T-helper 2 cell treated with Interferon-gamma antibody and Interleukin-4, amounts not matched to agents 5 μg/mL and 100 μg/mL, for 36 hours (primary cell): ENCODE measurements at places on chromosomes 5 and 9.

DNA sequence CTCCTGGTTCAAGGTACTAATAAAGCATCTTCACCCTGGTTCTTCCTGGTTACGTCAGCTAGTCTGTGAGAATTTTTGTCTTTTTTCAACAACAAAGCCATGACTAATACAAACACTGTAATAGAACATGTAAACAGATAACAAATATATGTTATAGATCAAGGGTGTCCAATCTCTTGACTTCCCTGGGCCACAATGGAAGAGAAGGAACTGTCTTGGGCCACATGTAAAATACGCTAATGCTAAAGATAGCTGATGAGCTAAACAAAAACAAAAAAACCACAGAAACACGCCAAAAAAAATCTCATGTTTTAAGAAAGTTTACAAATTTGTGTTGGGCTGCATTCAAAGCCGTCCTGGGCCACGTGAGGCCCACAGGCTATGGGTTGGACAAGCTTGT is 124.5 kb upstream of the GNA14 start:
- H3K27ac ChIP-seq, result no peak overlapping the region
- no peak overlapping the region for H3K4me3 ChIP-seq
- no peak for DNase-seq
- no peaks in the 10 kb centered on the region for H3K27me3 ChIP-seq
- H3K4me1 ChIP-seq, result peaks cover 1% of the 10 kb centered on the region

GRCh38 chr5:60256546-60256945 is 363.0 kb upstream of the PDE4D start:
- H3K4me3 ChIP-seq, result no peak overlapping the region
- no peak for DNase-seq
- no peaks in the 10 kb centered on the region for H3K36me3 ChIP-seq
- no peak overlapping the region for H3K27ac ChIP-seq

GRCh38 chr9:133682818-133683585 is 46.8 kb downstream of the DBH start:
- no peaks in the 10 kb centered on the region for H3K36me3 ChIP-seq
- H3K4me1 ChIP-seq, result peaks cover 25% of the 10 kb centered on the region
- peak overlapping the region; percentile 82 for H3K4me3 ChIP-seq
- DNase-seq, result no peak
- no peaks in the 10 kb centered on the region for H3K27me3 ChIP-seq
- peak overlapping the region; percentile 98 for H3K27ac ChIP-seq

DNA sequence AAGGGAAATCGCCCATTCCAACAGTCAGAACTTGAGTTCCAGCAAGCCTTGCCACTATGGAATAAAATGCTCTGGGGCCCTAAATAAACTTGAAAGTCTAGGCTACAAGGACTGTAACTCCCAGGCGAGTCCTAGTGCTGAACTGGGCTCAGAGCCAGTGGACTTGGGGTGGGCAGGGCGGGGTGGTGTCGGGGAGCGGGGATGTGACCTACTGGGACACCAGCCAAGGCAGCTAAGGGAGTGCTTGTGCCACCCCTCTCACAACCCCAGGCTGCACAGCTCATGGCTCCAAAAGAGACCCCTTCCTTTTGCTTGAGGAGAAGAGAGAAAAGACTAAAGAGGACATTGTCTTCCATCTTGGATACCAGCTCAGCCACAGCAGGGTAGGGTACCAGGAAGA is 61.5 kb downstream of the MEIKIN start:
- H3K27me3 ChIP-seq, result peaks cover 5% of the 10 kb centered on the region
- no peaks in the 10 kb centered on the region for H3K4me1 ChIP-seq
- no peaks in the 10 kb centered on the region for H3K36me3 ChIP-seq
- DNase-seq, result no peak
- H3K27ac ChIP-seq, result no peak overlapping the region

- H3K36me3 ChIP-seq, result peaks cover 39% of the 10 kb centered on the region
- H3K27me3 ChIP-seq, result no peaks in the 10 kb centered on the region
- no peak for DNase-seq
- H3K27ac ChIP-seq, result no peak overlapping the region
Observed at GRCh38 chr9:34651321-34651720, 664 bp upstream of the IL11RA start.

GRCh38 chr9:101457003-101457402 is 21.4 kb upstream of the ALDOB start:
- no peaks in the 10 kb centered on the region for H3K27me3 ChIP-seq
- no peak overlapping the region for H3K4me3 ChIP-seq
- H3K36me3 ChIP-seq, result no peaks in the 10 kb centered on the region
- DNase-seq, result no peak
- H3K4me1 ChIP-seq, result no peaks in the 10 kb centered on the region

DNA sequence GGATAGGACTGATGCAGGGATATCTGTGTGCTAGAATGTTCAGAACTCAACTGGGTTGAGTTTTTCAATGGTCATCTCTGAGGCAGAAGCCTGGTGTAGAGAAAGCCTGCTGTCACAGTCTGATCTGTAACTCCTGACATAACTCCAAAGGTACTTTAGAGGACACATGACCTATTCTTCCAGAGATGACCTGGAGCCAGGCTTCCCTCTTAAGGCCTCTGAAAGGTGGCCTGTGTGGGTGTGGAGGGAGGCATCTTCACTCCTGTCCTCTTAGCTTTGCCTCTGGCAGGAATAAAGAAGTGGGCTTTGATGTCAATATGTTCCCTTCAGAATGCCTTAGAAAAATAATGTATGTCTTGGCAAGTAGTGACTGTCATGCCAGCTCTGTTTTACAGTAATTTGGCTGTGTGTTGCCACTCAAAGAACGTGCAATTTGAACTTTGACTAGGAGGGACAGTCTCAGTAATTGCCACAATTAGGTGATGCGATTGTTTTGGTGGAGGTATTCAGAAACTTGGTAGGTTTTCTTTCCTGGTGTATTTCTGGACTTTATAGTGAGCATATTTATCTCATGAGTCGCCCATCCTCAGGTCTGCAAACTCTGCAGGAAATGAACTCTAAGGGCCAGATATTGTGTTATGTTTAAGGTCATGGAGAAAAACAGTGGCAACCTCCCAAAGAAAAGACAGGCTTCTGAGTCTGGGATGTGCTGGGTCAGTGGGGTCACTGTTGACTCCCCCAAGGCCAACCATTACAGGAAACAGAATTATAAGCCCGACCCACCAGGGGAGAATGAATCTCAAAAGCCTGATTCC is 3.2 kb upstream of the C5orf63 start:
- H3K27me3 ChIP-seq, result peaks cover 3% of the 10 kb centered on the region
- peaks cover 21% of the 10 kb centered on the region for H3K4me1 ChIP-seq
- H3K27ac ChIP-seq, result no peak overlapping the region
- peaks cover 2% of the 10 kb centered on the region for H3K36me3 ChIP-seq
- H3K4me3 ChIP-seq, result no peak overlapping the region
- no peak for DNase-seq

DNA sequence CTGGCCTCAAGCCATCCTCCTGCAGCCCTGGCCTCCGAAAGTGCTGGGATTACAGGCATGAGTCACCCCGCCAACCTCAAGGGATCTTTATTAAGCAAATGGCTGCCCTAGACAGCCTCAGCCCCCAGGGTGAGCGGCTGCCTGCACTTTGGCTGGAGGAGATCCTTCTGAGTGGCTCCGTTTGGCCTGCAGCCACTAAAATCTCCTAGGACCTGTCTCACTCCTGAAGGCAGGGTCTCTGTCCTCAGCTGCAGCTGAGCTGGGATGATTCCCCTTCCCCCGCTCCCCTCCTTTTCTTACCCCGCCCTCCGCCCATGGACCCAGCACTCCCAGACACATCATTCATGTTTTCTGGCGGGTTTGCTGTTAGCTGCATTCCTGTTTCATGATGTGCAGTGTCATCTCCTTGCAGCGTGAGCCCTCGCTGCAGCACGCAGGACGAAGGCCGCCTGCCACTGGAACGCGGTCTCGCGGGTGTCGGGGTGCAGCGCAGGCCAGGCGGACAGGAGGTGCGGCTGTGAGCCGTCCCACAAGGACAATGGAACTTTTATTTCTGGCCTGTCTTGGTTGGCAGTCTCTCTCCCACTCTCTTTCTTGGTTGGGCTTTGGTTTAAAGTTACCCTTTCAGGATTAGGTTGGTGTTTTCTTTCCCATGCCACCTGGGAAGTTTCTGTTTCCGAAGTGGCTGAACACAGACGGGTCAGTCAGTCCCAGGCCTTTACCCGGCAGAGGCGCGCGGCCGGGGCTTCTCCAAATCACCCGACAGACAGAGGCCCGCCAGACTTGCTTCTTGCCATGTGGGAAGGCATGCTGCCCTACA is 137.1 kb downstream of the FOXD1 start:
- no peaks in the 10 kb centered on the region for H3K36me3 ChIP-seq
- H3K4me3 ChIP-seq, result no peak overlapping the region
- no peak for DNase-seq
- H3K4me1 ChIP-seq, result no peaks in the 10 kb centered on the region

DNA sequence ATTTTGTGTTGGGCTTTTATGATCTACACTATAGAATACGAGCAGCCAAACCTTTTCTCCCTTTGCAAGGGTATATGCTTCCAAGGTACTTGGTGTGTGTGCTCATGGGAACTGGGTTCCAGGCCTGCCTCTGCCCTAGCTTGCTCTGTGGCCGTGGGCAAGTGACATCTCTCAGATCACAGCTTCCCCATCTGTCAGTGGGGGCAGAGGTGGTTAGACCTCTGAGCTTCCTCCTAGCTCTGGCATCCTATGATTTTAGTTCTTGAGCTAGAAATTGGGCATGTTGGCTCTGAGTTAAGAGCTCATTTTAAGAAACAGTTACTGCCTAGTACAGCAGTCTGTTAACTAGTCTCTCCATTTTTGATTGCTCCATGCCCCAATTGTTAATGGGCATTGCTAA is 12.5 kb upstream of the CCNJL start:
- no peaks in the 10 kb centered on the region for H3K36me3 ChIP-seq
- no peak for DNase-seq
- H3K27me3 ChIP-seq, result no peaks in the 10 kb centered on the region
- no peaks in the 10 kb centered on the region for H3K4me1 ChIP-seq
- no peak overlapping the region for H3K4me3 ChIP-seq

DNA sequence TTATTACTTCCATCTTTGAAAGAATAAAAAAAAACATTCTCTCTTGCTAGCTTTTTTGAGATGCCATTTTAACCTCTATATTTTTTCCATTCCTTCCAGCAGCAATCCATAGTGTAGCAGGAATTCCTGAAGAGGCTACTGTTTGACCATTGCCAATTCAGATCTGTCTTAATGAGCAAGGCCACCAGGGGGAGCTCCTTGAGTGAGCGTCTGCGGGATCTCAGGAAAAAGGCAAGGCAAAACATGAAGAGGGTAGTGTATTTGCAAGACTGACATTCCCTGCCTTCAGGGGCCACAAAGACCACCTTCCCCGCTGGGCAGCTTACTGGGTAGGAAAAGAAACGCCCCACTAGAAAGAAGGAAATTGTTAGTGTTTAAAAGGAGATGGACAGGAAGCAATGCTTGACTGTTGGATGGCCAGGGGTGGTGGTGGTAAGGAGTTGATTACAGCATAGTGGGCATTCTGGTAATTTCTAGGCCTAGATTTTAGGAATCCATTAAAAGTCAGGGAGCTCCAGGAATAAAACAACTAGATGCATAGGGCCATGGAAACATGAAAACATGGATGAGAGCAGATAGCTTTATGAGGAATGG is 206.6 kb upstream of the HAPLN1 start:
- no peaks in the 10 kb centered on the region for H3K27me3 ChIP-seq
- no peak for DNase-seq
- no peaks in the 10 kb centered on the region for H3K36me3 ChIP-seq
- H3K4me3 ChIP-seq, result no peak overlapping the region
- no peaks in the 10 kb centered on the region for H3K4me1 ChIP-seq

DNA sequence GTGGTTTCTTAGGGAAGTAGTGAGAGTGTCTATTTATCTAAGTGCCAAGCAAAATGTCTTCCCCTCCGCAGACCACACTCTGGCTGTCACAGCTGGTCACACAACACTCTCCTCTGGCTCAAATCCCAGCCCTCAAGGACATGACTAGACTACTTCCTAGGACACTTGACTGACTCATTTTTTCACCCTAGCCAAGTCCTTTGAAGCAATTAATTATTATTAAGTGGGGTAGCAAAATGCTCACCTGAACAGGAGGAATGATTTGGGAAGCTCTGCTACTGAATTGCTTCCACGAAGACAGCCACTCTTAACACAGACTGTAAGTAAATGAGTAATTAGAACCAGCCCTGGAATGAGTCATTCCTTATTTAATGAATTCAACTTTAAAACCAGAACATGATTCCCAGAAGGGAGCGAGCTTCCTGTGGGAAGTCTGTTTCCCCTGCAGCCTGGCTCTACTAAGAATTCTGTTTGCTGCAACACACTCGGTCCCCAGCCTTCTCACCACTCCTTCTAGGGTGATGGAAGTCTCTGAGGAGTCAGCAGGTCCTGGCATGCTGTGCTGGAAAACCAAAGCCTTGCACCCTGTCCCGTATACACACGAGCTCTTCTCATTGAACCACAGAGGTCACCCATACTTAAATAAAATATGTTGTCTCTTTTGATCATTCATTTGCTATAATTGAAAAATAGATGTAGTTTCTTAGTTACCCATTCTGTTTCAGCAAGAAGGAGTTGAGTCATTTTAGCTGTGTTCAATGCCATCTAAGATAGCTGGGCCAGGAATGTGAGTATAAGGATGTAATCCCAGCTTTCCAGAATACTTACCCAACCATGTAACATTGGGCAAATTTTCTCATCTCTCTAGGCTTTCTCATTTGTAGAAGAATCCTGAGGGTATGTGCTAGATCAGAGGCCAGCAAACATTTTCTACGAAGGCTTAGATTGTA is 218.6 kb upstream of the RASEF start:
- H3K36me3 ChIP-seq, result no peaks in the 10 kb centered on the region
- no peak for DNase-seq
- no peak overlapping the region for H3K4me3 ChIP-seq
- no peaks in the 10 kb centered on the region for H3K4me1 ChIP-seq
- H3K27ac ChIP-seq, result no peak overlapping the region

DNA sequence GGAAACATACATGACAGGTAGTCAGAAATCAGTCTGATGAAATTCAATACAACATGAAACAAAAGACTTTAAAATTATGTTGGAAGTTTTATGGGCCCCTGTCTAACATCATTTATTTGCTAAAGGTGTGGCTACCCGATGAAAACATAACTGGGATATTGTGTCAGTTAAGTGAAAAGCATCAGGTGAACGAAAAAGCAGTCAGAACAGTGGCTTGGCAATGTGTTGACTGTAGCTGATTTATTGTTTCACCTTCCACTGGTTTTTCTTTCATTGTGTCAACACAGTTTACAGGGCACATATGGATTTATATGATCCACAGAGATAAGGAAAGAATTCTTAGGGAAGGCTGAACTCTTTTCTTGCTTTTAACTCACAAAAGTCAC is 429.6 kb upstream of the ZNF608 start:
- DNase-seq, result no peak
- H3K27me3 ChIP-seq, result no peaks in the 10 kb centered on the region
- H3K4me1 ChIP-seq, result no peaks in the 10 kb centered on the region
- H3K4me3 ChIP-seq, result no peak overlapping the region

- H3K4me3 ChIP-seq, result no peak overlapping the region
- H3K36me3 ChIP-seq, result no peaks in the 10 kb centered on the region
- no peaks in the 10 kb centered on the region for H3K4me1 ChIP-seq
- peak; percentile 61 for DNase-seq
Observed at GRCh38 chr5:170466988-170467707, 36.7 kb upstream of the KCNIP1 start.

DNA sequence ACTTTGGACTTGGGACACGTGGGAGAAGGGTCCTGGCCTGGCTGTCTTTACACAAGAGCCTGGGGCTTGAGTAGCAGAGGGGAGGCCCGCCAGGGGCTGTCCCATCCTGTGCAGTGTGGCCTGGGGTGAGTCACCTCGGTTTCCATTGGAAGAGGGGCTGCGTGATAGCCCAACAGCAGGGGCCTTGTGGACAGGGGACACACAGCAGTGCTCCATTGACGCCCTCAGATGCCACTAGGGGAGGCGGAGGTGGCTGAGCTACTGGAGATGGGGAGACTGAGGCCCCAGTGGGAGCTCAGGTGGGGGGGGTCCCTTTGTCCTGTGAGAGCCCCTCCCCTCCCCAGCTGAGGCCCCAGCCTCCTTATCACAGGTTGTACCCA is 50.0 kb upstream of the RNU6ATAC start:
- H3K36me3 ChIP-seq, result no peaks in the 10 kb centered on the region
- H3K4me1 ChIP-seq, result no peaks in the 10 kb centered on the region
- no peaks in the 10 kb centered on the region for H3K27me3 ChIP-seq
- DNase-seq, result no peak
